Upper lobe of right lung (tissue), 1 donor: ENCODE measurements at places on chromosomes 2 and 18. TPM values are rescaled to one million over a fixed set of nuclear protein-coding genes. Genes with fewer than 3 reads are reported as not detected.

The CEP76 gene
- total RNA-seq, result 5.6 TPM

The DYSF gene
- total RNA-seq, result 37.7 TPM

The TNFRSF11A gene
- total RNA-seq, result 2.5 TPM

The PTPN18 gene
- total RNA-seq, result 67.8 TPM

The CACNB4 gene
- 15.3 TPM for total RNA-seq

The IL36G gene
- total RNA-seq, result not detected

The FOXD4L1 gene
- total RNA-seq, result 0.78 TPM

The PXDN gene
- total RNA-seq, result 58.4 TPM

The ALPP gene
- total RNA-seq, result 9.5 TPM

The CYTIP gene
- 34.7 TPM for total RNA-seq

The GAREM1 gene
- total RNA-seq, result 11.5 TPM

The SLC23A3 gene
- 3.1 TPM for total RNA-seq

The KCNE4 gene
- 0.61 TPM for total RNA-seq

The PSMD14 gene
- total RNA-seq, result 33.0 TPM

The RESP18 gene
- total RNA-seq, result not detected

The FEV gene
- not detected for total RNA-seq

The NTSR2 gene
- total RNA-seq, result not detected

The RAD51AP2 gene
- total RNA-seq, result not detected

The SERPINB11 gene
- total RNA-seq, result not detected

The VWC2L gene
- total RNA-seq, result not detected

The TEX261 gene
- total RNA-seq, result 63.1 TPM

The UNC80 gene
- total RNA-seq, result not detected

The ALLC gene
- total RNA-seq, result not detected

The TDRD15 gene
- not detected for total RNA-seq

The MYOM1 gene
- 2.5 TPM for total RNA-seq

The OR6B2 gene
- not detected for total RNA-seq

The PKDCC gene
- total RNA-seq, result 65.5 TPM

The FLACC1 gene
- total RNA-seq, result 3.6 TPM

The FAM237A gene
- total RNA-seq, result not detected

The FAM228A gene
- total RNA-seq, result 0.64 TPM

The CDC42EP3 gene
- total RNA-seq, result 71.1 TPM

The SPATA3 gene
- not detected for total RNA-seq

The ARMC9 gene
- total RNA-seq, result 37.1 TPM

The UGT1A9 gene
- not detected for total RNA-seq

The CNRIP1 gene
- total RNA-seq, result 23.8 TPM

The IL1A gene
- 1.9 TPM for total RNA-seq

The SPP2 gene
- total RNA-seq, result not detected

The CREB1 gene
- total RNA-seq, result 60.2 TPM

The CTNNA2 gene
- not detected for total RNA-seq

The DNER gene
- total RNA-seq, result 0.14 TPM

The EVX2 gene
- total RNA-seq, result not detected

The UGT1A1 gene
- total RNA-seq, result not detected

The UGT1A7 gene
- total RNA-seq, result not detected

The MC5R gene
- total RNA-seq, result not detected

The SMC6 gene
- 16.0 TPM for total RNA-seq

The KCNK3 gene
- total RNA-seq, result 25.4 TPM

The SLC9A2 gene
- 0.58 TPM for total RNA-seq

The THSD7B gene
- total RNA-seq, result 0.14 TPM

The IFIH1 gene
- 38.1 TPM for total RNA-seq

The MORN2 gene
- 6.4 TPM for total RNA-seq

The CRYGD gene
- not detected for total RNA-seq

The UGT1A3 gene
- not detected for total RNA-seq

The DSG1 gene
- total RNA-seq, result not detected

The POTEJ gene
- total RNA-seq, result not detected

The PLB1 gene
- total RNA-seq, result 4.2 TPM
